ENCODE measurements at places on chromosomes 3 and 15. TPM values are rescaled to one million over a fixed set of nuclear protein-coding genes. Genes with fewer than 3 reads are reported as not detected.

DNA sequence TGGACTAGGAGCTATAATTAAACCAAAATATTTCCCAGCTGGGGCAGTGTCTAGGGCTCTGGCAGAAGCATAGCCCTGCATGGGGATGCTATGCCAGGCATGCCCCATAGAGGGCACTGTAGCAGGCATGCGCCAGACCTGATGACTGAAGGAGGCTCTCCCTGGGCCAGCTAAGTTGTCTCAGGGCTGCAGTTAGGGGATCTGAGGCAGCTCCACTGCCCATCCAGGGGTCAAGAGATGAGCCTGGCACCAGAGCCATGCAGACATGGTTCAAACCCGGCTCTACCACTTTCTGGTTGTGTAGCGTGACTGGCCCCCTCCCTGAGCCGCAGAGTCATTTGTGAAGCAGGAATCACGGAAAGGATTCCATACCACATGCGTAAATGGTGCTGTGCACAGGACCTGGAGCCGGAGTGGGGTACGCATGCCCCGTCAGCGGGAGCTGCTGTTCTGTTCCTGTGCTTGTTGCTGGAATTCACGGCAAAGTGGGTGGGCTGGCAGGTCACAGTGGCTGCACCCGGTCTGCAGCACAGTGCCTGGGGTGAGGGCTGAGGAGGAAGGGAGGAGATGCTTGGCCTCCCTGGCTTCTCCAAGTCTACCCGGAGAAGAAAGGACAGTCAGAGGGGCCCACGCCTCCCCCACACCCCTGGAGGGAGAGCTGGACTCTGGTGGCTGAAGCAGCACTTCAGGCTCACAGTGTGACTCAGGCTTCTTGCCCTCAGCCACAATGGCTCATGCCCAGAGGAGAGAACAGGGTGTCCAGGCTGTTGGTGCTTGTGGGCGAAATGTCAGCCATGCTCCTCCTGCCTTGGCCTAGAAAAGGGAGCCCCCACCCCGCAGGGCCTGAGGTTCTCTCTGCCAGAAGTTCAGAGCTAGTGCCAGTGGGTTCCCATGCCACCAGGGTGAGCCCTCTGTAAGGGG is 43.1 kb downstream of the DNASE1L3 start:
- DNase-seq: peak; percentile 34

DNA sequence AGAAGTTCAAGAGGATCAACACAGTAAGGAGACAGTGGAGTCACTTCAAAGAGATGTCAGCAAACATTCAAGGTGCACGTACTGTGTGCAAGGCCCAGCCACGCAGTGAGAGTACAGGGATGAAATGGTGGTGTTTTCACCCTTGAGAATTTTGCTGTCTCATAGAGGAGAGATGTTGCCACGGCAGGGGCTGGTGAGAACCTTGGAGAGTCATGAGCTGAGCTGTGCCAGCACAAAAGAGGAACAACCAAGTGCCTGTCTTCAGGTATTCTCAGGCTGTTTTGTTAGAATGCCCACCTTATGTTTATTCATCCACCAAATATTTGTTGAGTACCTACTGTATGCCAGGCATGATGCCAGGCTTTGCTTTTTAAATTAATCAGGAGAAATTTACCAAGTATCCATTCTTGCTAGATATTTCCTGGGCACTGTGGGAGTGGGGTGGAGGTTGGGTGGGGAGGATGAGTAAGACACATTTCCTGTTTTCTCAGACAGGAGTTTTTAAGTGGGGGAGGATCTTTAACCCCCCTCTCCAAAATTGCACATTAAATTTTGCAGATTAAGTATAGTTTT is 72.6 kb downstream of the SLC6A11 start:
- DNase-seq: no peak

DNA sequence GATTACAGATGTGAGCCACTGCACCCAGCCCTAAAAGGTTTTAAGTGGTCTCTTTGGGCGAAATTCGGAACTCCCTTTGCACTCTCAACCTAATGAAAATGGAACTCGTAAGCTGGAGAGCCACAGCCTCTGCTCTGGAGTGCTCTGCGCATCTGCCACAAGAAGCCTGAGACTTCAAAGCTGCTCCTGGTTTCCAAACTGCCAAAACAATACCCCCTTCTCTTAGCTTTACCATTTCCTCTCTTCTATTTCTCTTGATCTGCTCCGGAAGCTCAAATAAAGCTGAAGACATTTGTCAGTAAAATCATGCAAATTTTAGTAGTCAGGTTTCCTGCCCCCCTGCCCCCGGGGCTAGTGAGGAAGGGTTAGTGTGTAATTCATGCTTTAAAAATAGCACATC is 312.7 kb downstream of the MFSD1 start:
- no peak for DNase-seq

DNA sequence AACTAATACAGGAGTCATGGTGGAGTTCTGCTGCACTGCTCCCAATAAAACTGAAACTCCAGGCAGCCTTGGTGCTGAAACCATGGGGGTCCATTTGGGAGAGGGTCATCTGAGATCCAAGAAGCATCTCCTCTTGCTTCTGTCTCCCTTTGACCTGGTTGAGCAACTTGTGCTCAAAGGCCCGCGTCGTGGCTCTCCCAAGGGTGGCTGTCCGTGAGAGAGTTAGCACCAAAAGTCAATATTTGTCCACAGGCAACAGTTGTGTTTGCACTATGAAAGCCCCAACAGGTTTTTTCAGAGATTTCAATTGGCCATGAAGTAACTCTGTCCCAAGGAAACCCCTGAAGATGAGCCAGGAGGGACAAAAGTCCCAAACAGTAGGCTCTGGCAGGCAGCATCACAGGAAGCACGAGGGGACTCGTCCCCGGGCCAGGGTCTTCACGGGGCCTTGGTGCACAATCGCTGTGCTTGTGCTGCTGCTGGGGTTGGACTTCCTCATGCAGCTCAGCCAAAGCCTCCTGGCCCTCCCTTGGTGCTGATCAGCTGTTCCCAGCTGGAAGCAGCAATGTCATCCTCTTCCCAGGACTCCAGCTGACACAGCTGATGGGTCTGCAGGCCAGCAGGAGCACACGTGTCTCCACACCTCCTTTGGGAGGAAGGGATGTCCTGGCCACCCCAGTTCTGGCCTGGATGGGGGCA is 39.4 kb upstream of the WNT5A start:
- DNase-seq: no peak

The DPPA2 gene
- total RNA-seq: not detected

The PRKCD gene
- 0.82 TPM for total RNA-seq
